ENCODE measurements at places on chromosomes 7 and 10.

- DNase-seq = peak; percentile 11
Measured at GRCh38 chr7:79507131-79507530, 53.7 kb upstream of the MAGI2 start.

DNA sequence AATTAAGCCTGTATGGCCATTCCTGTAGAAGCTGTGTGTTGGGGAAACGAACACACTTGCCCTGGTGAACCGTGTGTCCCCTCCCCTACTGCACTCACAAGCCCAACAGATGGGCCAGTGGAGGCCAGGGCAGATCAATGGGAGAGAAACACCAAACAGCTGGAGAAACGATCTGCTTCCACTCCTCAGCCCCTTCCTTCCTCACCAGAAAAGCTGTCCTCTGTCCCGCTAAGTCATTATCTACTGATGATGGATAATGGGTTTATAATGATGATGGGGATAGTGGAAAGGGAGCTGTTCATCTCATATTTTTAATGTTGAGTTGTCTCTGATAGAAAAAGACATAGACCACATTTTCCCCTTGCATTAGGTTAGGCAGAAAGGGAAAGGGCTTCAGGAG lies 99.7 kb downstream of the ELMO1 start:
- no peak for DNase-seq

GRCh38 chr7:102393467-102393866 lies 2.7 kb upstream of the PRKRIP1 start:
- peak; percentile 20 for DNase-seq

DNA sequence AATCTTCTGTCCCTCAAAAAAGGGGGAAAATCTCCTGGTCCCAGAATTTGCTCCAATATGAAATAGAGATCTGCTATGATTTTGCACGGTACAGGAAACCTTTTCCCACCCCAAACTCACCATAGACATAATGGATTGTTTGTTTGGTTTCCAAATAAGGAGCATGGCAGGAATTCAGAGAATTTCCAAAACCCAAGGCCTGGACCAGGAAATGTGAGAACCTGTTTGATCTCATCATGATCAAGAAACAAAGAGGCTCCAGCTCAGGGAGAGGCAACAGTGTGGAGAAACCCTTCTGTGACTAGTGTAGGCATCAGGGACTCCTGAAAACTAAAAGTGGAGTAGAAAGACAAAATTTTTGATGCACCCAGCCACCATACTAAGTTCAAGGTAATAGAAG lies 1548.1 kb upstream of the LRRTM3 start:
- DNase-seq = no peak

GRCh38 chr7:134477954-134478353 lies 19.1 kb upstream of the AKR1B1 start:
- DNase-seq = peak; percentile 74

GRCh38 chr10:112960151-112960681 lies 10.2 kb downstream of the TCF7L2 start:
- peak; percentile 67 for DNase-seq

DNA sequence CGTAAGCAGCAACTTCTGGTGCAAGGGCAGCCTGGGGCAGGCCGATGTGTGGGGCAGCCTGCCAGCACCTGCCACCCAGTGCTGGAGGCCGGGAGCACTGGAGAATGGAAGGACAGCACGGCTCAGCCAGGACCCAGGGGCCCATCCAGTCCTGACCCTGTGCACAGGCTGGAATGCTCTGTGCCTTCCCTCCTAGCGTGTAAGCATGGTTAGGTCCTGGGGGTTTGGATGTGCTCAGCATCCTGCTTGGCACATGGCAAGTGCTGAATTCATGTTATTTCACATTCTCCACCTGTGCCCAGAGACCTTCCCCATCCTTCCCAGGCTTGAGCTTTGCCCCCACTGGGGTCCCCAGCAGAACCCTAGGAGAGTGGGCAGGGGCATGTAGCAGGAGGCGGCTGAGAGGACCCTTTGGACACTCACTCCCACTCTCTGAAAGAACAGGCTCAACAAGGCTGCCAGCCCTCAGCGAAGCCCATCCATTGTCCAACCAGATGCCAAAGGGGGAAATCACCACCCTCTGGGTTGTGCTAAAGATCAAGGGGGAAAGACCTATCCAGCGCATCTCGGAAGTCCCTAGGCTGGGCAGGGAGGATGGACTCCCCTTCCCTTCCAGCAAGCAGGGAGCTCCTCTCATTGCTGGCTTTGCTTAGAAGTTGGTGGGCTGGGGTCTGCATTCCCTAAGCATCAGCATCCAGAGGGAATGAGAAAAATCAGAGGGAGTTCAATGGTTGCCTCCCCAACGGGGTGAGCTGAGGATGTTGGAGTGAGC lies 29.7 kb downstream of the ANXA8 start:
- no peak for DNase-seq

DNA sequence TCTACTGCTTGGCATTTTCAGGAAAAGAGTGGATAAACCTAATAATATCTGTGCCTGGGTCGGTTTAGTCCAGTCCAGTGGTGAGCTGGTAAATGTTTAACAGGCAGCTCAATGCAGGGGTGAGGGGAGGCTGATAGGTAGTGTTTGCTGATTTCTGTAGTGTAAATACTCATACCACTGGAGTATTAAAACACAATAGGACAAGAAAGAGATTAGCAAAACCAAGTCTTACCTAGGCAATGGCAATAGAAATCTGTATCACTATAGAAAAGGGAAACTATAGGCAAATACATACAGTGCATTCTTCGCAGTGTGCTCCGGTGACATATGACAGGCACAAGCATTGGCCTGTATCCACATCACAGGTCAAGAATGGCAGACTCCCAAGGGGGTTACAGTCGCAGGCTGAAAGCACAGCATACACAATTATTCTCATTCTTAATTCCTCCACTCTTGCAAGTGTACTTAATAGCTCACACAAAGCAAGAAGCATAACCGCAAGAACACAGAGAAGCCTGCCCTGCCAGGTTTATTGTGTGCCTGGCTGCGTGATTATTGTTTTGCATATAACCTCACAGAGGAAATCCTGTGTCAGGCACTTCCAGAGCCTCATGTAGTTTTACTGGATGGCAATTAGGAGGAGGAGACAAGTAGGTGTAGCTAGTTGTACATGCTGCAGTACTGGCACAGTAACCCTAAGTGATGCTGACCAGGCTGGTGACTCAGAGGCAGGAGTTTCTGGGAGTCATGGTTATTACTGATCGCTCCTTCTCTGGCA lies 35.0 kb downstream of the LAMB4 start:
- DNase-seq = peak; percentile 92

DNA sequence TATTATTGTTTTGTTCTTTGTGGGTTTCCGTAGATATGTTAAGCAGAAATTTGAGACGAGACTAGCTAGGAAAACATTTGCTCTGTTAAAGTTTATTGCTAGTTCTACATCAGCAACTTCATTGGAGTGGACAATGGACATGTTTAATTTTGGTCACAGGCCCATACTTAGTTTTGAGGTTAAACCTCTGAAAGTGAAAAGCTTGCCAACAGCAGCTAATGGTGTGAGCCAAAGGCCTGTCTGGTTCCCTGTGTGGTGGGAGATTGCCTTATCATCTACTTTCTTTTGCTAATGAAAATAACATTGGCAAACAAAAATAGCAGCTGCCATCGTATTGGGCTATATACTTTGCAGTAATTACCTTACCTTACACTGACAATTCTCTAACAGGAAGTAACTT lies 388.4 kb upstream of the FZD8 start:
- no peak for DNase-seq

GRCh38 chr7:37281368-37282092 lies 167.1 kb downstream of the ELMO1 start:
- DNase-seq = no peak

GRCh38 chr10:78269060-78269459 lies 235.4 kb downstream of the RPS24 start:
- DNase-seq = no peak

DNA sequence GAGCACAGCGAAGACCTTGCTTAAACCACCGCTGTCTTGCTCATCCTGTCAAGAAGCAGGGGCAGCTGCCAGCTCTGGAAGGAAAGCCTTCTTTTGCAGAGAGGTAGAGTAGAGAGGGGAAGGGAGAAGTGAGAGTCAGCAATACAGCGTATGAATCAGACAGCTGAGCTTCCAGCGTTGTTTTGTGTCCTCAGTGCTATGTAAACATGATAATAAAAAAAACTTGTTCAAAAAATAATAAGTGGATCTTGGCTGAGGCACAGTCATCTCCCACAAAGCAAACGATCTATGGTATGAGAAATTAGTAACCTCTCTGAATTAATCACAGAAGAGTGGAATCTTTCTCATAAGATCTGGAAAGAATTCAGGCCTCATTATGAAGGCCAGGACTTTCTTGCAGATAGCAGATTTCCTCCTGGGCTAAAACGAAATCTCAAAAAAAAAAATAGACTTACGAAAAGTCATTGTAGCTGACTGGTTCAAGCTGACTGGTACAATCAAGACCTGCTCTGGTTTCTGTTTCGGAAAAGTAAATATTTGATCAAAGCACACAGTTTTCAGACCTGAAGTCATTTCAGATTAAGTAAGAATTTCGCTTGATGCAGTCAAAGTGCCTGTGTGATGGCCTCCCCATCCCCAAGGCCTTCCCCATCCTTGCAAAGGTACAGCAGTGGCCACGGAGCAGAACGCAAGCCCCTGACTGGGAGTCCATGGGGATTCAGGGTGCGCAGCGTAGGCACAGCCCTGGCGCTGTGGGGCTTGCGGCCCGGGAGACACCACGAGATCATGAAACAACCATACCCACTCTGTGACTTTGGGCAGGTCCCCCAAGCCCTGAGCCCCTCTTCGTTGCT lies 29.4 kb downstream of the CHST15 start:
- peak; percentile 83 for DNase-seq

Data from iris pigment epithelial cell (primary cell).